ENCODE measurements at places on chromosomes 7 and 10. TPM values are rescaled to one million over a fixed set of nuclear protein-coding genes. Genes with fewer than 3 reads are reported as not detected.

DNA sequence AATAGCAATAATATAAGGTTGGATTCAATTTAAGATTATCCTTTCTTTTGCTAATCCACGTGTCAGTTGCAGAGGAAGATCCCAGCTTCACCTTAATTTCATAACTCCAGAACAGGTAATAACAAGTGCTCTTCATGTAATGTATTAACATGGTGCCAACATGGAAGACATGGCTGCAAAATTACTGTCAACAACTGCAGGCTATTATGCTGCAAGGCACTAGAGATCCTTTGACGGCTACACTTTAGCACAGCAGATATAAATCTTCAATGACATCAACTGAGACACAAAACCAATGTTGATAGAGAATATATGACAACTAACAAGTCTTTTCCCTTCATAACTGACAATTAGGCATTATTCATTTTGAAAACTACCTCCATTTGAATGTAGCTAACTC lies 96.1 kb downstream of the RNF133 start:
- H3K27me3 ChIP-seq: no peaks in the 10 kb centered on the region
- no peak overlapping the region for H3K27ac ChIP-seq
- H3K4me1 ChIP-seq: no peaks in the 10 kb centered on the region
- no peaks in the 10 kb centered on the region for H3K36me3 ChIP-seq
- no peak overlapping the region for H3K4me3 ChIP-seq

DNA sequence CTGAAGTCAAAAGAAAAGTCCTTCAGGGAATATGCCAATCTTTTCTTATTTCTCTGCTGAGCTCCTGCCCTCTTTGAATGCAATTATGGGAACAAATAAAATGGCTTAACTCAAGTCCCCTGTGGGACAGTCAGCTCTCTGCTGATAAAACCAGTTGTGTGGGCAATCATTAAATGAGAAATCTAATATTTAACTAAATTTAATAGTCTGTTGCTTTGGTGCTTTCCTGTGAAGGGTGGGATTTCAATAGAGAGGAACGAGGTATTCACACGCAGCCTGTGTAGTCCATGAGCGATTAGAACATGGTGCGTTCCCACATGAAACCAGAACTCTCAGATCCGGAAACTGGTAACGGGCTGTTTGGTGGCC lies 138.4 kb downstream of the PAXIP1 start:
- no peak overlapping the region for H3K4me3 ChIP-seq
- H3K36me3 ChIP-seq: no peaks in the 10 kb centered on the region
- no peak for DNase-seq
- no peak overlapping the region for H3K27ac ChIP-seq
- H3K4me1 ChIP-seq: peaks cover 9% of the 10 kb centered on the region

Gene ACHE
- 0.41 TPM for total RNA-seq

Gene STAMBPL1
- total RNA-seq: 28.2 TPM

Data from activated T-cell treated with anti-CD3 and anti-CD28 coated beads, Interleukin-2, amount 50 U/mL, for 72 hours (primary cell).